CD4-positive, alpha-beta T cell treated with Interleukin-15 for 4 hours (primary cell): ENCODE measurements at places on chromosomes 6 and 20.

DNA sequence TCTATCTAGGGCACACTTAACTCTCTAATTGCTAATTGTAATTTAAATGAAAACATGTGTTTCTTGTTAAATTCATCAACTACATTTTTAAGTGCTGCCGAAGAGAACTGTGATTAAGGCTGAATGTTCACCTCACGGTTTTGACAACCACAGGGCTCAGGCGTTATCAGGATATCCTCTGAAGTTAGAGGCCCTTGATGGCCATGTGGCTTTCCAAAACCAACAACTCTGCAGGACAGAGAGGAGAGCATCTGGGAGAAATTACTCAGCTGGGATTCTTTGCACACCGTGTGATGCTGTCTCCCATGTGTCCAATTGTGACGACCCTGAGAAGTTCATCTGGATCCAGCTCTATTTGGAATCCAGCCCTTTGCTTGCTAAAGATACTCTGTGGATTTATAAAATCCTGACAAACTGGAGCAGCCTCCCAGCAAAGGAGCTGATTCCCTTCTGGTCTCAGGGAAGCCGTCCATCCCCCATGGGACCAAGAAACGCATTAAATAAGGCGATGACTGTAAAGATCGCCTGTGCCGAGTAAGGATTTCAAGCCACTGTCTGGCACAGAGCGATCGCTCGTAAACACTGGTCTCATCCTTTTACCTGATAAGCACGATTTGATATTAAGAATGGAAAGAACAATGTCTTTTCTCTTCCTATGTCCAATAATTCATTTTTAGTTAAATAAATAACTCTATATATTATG is 401.1 kb downstream of the CD83 start:
- DNase-seq: no peak

DNA sequence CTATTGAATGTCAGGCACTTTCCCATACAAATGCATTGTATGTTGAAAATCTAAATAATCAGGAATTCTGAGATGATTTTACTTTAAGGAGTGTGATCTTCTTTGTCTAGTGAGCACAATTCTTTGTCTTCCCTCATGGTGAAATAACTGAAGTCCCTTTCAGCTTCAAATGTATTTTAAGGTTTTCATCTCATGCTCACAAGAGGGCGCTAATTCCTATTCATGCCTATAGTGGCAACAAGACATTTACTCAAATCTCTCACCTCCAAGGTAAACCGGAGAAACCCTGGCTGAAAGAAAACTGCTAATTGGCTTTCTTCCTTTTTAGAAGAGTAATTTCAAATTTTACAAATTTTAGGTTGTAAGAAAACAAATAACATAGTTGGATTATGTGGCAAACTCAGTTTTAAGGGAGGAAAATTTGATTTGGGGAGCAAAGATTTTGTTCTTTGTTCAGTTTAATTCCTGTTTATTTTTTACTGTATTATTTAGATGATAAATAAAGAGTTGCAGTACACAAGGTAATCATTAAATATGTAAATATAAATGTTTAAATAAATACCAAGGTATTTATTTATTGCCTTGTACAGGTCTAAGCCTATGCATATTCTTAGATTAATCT is 69.1 kb downstream of the SLC35F1 start:
- peak; percentile 34 for DNase-seq

- DNase-seq: no peak
Measured at GRCh38 chr6:165843568-165844113, 180.6 kb upstream of the PDE10A start.

GRCh38 chr6:105320765-105321164 is 82.1 kb downstream of the PREP start:
- no peak for DNase-seq

GRCh38 chr6:28709478-28710349 is 184.0 kb downstream of the GPX5 start:
- no peak for DNase-seq

DNA sequence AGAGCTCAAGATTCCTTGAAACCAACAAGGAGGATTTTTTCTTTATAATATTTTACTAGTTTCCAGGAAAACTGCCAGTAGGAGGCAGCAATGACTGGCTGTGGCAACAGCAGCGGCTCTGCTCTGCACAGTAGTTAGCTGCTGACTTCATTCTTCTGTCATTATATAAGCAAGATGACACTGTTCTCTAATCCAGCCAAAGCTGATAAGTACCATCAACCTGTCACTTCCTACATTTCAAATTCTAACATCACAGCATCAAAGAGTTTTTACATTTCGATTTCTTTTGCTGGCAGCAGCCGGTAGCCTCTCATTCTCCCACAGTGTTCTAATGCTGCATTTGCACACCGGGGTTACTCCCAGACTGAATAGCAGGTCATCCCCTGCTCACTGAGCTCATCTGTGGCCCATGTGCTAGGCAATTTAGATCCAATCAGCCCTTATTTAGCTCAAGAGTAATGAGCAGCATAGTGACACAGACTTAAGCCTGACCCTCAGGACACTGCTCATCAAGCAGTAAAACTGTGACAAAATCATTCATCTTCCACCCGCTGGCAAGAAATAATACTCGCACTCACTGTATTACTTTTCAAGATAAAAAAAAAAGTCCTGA is 67.8 kb downstream of the MMS22L start:
- DNase-seq: peak; percentile 4

DNA sequence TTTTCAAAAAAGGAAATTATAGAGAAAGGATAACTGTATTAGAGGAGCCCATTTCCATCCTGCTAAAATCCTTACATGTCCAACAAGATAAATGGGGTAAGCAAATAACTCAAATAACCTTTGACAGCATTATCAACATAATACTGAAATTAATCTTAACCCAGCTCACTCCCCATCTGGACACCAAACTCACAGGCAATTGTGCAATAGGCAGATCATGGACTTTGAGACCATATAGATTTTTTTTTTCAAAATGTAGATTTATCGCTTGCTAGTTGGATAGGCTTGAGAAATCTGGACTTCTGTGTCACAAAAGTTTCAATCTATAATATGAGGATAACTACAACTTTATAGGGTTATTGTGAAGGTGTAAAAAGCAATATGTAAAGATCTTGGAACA is 134.4 kb upstream of the ASCC3 start:
- DNase-seq: no peak

- DNase-seq: no peak
Measured at GRCh38 chr6:53999088-53999755, 112.0 kb upstream of the MLIP start.

- DNase-seq: no peak
Measured at GRCh38 chr6:139050770-139051313, 22.3 kb downstream of the ABRACL start.

- no peak for DNase-seq
Measured at GRCh38 chr6:41640426-41640825, 2.2 kb downstream of the MDFI start.

DNA sequence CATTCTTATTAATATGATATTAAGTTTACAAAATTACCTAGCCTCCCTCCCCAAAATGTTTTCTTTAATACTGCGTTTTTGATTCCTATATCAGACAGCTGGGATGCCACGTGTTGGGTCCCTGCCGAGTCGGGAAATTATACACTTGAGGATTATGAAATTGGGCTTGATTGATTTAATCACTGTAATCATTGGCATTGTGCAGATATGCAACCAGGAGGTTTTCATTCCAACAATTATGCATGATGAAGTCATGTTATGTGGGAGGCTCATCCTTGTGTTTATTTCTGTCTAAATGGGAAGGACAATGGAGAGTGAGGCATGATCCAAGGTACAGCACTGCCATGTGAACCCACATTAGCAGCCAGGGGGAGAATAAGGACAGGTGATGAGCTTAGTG is 30.6 kb upstream of the RIPOR2 start:
- no peak for DNase-seq

DNA sequence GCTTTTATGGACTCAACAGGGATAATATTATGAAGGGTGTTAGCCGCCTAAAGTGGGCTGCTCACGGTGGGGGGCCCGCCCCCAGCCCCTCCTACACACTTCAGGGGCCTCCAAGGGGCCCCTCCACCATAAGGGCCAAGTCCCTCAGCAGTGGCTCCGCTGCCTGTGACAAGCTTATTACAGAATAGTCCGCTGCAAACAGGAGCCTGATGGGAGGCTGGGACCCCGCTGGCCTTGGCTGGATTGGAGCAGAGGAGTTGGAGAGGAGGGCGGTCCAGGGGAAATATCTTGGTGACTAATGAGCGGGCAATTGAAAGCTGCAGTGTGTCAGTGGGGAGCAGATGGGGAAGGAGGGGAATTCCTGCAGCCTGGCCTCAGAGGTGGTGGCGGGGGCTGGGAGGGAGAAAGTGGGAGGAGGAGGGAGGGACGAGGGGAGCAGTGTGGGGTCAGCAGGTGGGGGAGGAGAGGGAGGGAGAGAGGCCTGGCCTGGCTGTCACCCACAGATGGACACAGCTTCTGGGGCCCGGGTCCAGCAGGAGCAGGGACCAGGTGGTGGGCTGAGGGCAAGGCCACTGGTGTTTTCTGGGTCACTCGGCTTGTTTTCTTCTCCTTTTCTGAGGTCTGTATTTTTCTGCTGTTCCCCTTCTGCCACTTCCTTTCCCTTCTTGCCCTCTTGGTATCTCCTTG is 57.6 kb upstream of the FOXP4 start:
- DNase-seq: no peak

DNA sequence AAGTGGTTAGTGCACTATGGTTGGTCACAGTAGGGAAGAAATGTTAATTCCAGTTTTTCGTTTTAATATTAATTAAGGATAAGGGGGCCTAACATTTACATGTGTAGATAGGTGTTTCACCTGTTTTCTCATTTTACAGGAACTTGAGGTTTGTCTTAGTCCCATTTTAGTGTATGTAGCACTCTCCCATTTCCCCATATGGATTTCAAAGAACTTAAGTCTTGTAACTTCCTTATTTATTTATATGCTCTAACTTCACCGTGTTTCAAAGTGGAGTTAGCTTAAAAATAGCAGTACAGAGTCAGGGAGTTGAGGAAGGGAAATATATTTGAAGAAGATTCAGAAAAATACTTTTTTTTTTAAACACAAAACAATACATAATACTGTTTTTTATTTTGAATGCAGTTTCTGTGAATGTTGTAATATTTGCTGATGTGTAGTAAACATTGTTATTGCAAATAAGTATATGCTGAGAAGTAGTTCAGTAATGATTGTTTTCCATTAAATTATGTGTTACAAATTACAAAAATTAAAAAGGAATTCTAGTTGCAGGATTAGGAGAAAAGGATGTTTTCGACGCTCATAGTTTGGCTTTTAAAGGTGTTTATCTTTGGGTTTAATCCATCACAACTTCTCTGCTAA is 3.5 kb downstream of the SCAF8 start:
- no peak for DNase-seq

- DNase-seq: no peak
Measured at GRCh38 chr20:53657732-53658131, 64.1 kb upstream of the ZNF217 start.

DNA sequence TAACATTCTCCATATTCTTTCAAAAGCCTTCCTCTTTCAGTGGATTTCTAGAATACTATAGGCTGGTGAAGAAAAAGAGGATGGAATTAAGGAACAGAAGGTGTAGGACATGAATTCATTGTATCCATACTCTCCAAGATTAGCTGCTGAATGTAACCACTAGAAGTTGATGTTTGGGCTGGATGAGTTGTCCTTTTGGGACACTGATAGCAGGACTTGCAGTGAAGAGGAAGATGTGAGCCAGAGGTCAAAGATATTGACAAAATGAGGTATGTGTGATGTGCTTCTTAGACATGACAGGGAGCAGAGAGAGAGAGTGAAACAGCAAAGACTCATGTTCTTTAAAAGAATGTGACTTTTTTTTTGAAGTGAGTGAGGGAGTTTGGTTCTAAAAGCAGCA is 134.3 kb upstream of the MAN1A1 start:
- no peak for DNase-seq

GRCh38 chr6:79427721-79428120 is 109.5 kb downstream of the LCA5 start:
- no peak for DNase-seq

DNA sequence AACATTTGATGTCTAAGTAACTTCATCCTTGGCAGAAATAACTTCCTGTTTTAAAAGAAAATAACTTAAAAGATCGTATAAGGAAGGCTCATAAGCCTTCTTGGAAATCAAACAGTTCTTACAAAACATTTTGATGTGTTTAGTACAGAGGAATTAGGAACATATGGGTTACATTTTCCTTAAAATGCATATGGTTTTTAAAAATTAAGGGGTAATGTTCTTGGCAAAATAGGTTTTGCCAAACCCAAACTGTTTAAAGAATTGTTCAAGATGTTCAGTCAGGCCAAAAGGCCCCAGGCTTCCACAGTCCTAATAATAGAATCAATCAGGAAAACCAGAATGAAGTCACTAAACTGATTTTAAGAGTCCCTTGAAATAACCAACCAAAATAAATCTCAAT is 142.7 kb upstream of the SLC35B3 start:
- DNase-seq: no peak

GRCh38 chr6:85372915-85373270 is 77.0 kb upstream of the NT5E start:
- no peak for DNase-seq

- DNase-seq: peak; percentile 37
Measured at GRCh38 chr6:125753218-125753936, 3.9 kb downstream of the HEY2 start.

DNA sequence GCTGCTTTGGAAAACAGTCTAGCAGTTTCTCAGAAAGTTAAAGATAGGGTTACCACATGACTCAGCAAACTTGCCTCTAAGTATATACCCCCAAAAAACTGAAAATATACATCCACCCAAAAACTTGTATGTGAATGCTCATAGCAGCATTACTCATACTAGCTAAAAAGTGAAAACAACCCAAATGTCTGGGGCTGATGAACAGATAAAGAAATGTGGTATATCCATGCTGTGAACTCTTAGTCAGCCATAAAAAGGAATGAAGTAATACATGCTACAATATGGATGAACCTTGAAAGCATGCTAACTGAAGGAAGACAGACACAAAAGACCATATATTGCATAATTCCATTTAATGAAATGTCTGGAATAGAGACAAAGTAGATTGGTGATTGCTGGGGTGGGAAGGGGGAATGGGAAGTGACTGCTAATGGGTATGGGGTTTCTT is 79.9 kb upstream of the GLP1R start:
- no peak for DNase-seq

DNA sequence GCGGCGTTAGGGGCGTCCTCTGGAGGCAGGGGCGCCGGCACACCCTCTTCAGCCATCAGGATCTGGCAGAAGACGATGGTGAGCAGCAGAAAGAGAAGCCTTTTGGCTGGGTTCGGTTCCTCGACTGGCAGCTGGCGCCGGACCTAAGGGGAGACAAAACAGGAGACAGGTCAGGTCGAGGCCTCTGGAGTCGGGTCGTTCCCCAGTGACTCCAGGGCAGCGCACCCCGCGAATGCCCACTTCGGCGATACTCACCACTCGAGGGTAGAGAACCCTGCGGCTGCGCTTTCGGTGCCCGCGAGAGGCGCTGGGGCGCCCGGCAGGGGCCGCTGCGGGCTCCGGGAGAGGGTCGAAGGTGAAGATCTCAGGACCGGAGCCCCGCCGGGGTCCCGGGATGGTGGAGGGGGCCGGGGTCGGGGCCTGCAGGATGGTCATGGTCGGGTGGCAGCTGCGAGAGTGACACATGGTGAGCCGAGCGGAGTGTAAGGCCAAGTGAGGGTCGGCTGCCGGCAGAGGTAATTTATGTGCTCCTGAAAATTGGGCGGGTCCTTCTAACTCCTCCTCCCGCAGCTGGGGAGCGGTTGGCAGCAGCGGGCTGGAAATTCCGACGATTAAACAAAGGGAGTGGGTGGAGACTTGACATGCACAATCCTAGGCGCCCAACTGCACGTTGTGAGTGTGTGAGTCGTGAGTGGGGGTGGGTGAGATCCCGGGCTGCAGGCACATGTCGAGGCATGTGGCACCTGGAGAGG is at the start of gene IER3:
TSS of gene IER3 (minus strand) at position 494 of the 752 bp plus-strand sequence. CDS start at position 465, 29 bp downstream.
- peak; percentile 81 for DNase-seq

- no peak for DNase-seq
Measured at GRCh38 chr20:57663241-57663640, 43.0 kb upstream of the ZBP1 start.
